ENCODE measurements at places on chromosomes 12 and 14.

DNA sequence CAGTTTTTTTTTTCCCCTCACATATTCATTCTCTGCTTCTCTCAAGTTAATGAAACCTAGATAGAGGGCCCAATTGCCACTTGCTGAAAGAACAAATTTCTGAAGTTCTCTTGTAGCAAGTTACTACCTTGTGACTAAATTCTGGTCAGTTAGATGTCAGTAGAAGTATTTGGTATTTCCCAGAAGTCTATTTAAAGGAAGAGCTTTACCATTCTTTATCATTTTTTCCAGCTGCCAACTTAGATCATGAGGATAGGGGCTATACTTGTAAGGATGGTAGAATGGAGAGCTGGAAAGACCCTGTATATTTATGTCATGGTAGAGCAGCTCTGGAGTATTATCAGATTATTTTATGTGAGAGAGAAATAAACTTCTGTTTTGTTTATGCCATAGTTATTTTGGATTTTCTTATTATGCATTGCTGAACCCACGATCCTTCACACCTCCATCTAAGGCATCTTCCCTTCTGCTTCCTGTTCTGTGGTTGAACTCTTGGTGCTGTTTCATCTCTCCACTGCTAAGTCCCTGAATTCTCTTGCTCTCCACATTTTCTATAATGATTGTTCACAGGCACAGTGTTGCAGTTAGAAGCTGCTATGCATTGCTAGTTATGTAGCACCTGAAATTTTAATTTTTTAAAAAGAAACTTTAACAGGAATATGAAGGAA lies 25.9 kb downstream of the FUT8 start:
- DNase-seq, result no peak

DNA sequence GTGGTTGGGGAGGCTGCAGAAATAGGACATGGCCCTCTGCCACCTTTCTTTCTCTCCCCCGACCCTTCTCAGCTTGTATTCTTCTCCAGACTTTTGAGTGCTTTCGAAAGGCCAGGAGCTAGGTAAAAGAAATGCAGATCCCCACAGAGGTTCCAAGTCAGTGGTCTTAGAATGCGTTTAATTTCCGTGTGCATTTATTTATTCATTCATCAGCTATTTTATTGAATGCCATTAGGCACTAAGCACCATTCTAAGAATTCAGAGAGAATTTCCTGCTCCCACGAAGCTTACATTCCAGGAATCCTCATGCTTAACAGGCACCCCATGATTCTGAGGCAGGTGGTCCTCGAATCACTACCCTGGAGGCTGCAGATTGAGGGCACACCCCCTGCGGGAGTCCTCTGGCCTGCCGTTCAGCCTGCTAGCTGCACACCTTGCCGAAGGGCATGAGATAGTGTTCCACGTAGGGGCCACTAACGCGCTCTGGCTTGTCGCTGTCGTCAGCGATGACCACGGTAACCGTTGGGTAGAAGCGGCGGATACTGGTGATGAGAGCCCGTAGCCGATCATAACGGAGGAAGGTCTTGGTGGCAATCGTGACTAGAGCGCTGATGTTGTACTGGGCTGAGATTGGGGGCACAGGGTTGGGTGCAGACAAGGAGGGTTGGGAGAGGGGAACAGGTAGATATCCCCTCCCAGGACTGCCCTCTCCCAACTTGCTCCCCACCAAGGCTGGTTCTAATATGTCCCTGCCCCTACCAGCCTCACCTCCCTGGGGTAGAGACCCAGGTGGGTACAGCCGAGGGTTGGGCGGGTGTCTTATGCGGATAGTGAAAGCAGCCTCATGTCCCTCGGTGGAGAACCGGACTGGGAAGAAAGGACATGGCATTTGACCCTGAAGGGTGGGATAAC lies 4.5 kb downstream of the B4GALNT1 start:
- no peak for DNase-seq

GRCh38 chr14:102774391-102775153 lies 2.7 kb upstream of the TRAF3 start:
- peak; percentile 16 for DNase-seq

DNA sequence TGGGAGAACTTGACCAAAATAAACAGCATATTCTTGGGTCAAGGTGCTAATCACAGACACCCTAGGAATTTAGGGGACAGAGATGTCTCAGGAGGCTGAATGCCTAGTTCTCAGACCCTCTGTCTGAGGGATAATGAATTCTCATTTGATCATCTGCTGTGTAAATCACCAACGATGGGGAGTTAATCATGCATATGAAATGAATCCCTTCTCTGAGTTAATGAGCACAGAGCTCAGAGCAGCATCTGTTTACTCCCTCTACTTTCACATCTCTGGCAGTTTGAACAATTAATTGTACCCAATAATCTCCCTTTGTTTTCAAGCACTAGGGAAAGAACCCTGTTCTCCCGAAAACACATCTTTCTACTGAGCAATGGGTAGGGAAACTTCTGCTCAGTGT lies 129.4 kb upstream of the SRRM4 start:
- DNase-seq, result no peak

- no peak for DNase-seq
Measured at GRCh38 chr12:87196321-87196720, 832.9 kb downstream of the C12orf50 start.

DNA sequence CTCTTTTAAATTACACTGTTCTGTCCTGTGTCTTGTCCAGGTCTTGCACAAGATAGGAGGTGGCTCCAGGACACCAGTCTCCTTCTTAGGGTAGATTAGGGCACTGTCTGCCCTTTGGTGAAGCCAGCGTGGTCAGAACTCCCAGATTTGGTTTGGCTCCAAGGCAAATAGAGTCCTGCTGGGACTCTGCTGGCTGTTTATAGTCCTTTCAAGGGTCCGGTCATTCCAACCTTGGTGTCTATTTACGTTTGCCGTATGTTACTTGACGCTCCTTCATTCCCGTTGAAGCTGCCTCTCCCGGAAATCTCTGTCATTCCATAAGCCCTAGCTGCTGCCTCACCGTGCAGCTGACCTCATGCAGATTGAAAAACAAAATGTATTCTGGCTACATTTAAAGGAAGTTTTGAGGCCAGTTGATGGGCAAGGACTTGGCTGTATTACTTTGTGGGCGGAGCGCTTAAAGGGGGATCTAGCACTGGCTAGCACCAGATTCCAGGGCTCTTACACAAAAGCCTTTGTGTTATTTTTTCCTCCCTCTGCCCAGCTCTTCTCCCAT lies 180.6 kb downstream of the AKAP6 start:
- DNase-seq, result no peak

GRCh38 chr12:90842477-90842876 lies 112.5 kb downstream of the CCER1 start:
- no peak for DNase-seq

GRCh38 chr12:40733871-40734270 lies 41.6 kb downstream of the CNTN1 start:
- no peak for DNase-seq

DNA sequence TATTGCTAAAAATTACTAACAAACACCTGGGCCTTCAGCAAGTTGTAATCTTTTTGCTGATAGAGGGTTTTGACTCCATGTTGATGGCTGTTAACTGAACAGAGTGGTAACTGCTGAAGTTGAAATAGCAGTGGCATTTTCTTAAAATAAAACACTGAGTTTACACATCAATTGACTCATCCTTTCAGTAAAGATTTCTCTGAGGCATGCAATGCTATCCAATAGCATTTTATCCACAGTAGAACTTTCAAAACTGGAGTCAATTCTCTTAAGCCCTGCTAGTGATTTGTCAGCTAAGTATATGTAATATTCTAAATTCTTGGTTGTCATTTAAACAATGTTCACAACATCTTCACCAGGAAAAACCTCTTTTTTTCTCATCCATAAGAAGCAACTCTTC lies 59.5 kb downstream of the CMAS start:
- DNase-seq, result no peak

DNA sequence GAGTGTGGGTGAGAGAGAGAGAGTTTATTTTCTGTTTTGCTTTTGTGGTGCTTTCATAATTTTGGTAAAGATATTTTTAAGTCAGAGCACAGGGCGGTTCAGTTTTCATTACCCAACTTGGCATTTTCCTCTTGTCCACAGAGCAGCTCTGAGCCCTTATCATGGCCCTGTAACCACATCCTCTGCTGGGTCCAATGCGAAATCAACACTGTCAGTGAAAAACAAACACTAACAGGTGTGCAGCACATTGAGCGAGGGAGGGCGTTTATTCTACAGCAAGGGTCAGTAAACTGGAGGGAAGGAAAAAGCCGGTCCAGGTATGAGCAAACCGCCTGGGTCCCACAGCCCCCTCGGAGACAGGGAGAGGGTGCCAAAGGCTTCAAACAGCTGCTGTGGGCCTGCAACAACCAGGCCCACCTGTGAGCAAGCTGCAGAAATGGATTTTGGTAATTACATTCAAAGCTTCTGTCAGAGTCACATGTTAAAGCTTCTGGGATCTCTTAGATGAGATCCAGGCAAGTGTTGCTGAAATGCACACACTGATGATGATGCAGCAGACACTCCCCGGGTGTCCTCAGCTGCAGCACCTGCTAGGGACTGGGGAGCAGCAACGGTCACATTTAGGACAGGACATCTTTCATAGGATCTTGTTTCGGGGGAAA lies 132.7 kb upstream of the DYRK2 start:
- no peak for DNase-seq

DNA sequence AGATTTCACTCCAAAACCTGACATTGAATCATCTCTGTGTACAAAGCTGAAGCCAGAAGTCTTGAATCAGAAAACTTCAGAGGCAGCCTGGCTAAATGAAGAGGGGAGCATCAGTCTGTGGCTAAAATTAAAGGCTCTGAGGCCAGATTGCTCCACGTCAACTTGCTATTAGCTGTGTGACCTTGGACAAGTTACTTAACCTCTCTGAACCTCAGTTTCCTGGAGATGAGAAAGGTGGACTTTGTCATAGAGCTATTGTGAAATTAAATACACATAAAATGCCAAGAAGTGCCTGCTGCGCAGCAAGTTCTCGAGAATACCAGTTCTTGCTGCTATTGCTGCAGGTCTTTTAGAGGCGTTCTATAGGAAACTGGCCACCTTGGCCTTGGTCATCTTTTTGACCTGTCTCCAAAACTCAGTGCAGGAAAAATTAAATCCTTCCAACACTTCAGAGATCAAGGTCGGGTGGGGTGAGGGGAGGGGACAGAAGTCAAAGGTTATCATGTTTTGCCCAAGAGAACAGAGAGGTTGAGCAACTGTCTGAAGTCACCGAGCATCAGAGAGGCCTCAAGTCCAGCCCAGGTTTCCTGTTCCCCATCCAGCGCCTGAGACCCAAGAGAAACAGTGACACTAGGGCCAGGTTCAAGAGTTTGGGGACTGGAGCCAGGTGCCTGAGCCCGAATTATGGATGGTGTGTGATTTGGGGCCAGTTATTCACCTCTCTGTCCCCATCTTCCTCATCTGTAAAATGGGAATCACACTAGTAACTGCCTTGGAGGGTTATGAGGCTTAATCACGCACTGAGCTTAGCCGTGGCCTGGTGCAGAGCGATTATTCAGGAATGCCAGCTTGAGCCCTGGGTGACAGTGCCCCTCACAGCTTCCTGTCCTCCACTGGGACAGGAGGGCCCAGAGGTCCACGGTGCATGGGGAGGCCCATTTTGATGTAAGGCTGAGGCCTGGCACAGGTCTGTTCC lies 1.1 kb downstream of the SERPINA1 start:
- DNase-seq, result no peak

- DNase-seq, result no peak
Measured at GRCh38 chr14:84129941-84130340, 1400.0 kb upstream of the FLRT2 start.

DNA sequence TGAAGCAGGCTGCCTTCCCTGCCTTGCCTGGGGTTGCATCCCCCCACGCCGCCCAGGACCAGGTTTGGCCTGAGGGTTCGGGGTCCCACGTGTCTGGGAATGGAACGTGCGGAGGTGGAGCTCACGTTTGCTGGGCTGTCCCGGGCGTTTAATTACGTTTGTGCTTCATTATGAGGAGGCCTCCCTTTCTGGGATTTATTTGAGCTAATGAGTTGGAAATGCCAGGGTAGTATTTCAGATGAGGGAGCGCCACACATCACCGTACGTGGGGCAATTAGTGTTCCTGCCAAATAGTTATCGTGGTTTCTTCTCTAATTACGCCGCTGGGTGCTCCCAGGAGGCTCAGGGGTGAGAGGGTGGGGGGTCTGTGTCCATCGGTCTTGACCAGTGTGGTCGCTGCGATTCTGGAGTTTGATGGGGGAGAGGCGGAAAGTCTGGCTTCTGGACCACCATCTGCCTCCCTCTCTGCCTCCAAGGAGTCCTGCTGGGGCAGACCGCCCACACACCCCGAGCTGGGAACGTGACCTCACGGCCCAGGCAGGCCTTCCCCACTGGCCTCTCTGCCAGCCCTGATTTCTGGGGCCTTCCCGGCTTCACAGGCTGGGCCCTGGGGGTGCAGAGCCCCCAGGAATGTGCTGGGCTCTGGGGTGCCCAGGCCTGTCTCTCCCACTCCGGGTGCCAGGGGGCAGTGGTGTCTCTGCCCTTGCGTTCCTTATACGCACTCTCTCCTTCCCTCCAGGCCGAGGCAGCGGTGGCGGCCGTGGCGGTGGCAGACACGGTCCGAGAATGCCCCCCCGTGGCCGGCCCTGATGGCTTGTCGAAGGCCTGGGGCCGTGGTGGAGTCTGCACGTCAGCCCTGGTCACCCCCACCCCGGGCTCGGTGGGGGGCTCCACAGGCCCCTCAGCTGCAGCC lies 18.9 kb downstream of the KIF26A start:
- no peak for DNase-seq

DNA sequence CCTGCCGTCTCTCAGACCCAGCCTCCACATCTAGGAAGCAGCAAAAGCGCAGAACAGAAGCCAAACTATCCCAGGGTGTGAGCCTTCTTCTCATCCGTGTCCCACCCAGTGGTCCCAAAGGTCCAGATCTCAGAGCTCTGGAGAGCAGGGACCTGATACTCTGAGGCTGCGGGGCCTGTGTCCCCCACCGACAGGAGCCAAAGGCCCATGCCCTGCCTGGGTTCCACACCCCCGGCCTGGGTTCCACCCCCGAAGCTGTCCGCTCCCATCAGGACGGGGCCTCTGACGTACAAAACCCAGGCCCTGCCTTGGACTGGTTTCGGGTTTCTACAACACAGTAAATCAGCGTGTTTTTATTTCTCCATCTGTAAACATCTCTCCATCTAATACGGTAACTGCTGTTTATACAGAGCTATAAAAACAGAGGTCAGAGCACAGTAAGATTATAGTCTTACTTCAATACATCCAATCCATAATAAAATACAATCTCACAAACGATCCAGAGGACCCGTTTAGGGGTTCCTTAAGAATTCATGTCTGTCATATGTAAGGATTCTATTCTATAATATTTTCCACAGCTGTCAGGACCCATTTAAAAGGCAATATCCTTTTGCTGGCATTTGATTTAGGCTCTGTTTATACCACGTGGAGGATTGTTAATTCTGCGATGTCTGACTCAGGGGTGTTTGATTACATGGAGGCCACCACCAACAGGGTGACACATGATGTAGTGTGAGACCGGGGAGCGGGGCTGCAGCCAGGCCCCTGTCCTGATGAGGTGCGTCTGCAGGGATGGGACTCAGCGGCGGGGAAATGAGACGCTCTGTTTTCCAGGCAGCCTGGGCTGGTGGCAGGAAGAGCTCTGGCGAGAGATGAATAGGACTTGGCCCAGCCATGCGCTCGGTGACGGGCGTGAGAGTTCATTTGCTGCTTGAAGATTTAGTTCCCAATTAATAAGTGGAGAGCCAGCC lies 110.3 kb downstream of the DICER1 start:
- no peak for DNase-seq

All from activated CD4-positive, alpha-beta T cell treated with anti-CD3 and anti-CD28 coated beads, Interleukin-2, amount 50 U/mL, for 24 hours (primary cell).